ENCODE measurements at places on chromosomes 5 and 9.

DNA sequence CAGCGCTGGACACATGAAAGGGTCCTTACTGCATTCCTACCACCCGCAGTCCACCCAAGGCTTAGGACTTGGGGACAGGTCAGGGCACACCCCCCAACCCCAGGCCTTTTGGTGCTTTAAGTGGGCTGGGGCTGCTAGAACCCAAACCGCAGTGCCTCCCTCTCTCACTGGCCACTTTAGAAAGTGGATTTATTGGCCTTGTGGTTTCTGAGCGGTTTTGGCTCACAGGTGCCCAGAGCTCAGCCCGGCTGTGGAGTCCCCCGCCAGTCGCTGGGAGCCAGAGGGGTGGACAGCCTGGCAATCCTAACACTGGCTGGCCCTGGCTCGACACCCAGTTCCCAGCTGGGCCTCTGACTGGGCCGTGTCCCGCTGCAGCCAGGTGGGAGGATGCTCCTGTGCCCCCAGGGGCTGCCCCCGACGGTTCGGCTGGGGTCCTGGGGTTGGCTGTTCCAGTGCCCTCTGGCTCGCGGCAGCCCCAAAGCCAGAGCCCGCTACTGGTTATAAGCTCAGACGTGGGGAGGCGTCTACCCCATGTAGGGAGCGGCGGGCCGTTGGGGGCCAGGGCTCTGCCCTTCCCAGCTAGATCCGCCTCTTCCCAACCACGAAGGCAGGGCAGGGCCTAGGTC lies 65.2 kb upstream of the RNU6ATAC start:
- no peak for DNase-seq

DNA sequence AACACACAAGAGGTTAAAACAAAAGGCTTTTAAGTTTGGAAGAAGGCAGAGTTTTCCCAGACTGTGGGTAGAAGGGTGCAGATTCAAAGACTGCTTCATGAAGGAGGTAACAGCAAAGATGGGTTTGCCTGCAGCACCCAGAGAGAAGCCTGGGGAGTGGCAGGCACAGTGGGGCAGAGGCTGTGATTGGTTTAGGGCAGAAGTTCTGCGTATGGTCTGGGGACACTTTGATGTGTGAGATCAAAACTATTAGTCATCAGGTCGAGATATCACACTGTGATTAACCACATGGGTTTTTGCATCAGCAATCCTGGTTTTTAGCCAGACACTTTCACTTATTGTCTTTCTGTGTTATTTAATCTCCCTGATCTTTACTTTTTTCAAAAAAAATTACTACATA lies 188.8 kb upstream of the GLRA1 start:
- DNase-seq, result no peak

DNA sequence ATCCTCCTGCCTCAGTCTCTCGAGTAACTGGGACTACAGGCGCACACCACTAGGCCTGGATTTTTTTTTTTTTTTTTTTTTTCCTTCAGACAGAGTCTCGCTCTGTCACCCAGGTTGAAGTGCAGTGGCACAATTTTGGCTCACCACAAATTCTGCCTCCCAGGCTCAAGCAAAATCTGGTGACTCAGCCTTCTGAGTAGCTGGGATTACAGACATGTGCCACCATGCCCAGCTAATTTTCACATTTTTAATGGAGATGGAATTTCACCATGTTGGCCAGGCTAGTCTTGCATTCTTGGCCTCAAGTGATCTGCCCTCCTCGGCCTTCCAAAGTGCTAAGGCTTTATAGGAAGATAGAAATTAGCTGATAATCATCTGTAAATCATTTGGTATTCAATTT lies 43.9 kb downstream of the NSA2 start:
- DNase-seq, result peak; percentile 5

DNA sequence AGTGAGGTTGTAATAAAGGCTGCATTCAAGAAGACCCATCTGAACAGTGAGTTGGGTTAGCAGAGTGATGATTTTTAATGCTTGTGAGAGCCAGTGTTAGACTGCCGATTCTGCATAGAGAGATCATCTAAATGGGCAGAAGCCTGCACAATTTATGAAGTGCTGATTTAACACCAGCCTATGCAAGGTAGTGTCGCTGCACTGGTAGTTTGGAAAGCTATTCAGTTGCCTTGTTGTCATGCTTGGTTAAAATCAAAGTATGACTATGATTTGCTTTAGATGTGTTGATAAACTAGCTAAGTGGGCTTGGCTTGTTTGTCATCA lies 379 bp upstream of the LRRTM2 start:
- DNase-seq, result peak; percentile 32

- peak; percentile 24 for DNase-seq
Measured at GRCh38 chr5:68528821-68529273, 313.3 kb downstream of the PIK3R1 start.

DNA sequence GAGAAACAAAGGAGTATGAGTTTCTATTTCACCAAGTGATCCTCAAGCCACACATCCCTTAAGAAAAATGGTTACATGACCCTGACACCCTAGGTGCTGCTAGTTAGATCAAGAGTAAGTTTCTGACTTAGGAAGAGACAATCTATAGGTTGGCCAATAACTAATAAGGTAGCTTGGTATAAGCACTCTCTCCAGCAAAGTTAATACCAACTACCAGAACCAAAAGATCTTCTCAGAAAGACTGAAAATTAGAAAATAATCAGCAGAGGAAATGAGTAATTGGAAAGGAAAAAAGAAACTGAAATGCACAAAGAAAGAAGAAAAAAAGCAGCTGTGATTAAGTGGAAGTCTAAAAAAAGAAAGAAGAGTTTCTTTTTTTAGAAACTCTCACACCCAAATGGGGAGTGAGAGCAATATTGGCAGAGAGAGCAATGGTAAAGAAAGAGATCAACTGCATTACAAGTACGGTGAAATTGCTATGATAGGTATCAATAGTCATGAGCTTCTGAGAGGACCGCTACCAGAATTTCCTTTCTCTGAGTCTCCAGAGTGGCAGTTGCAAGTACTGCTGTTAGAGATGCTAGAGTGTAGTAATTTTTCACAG lies 195.5 kb downstream of the TMEM167A start:
- no peak for DNase-seq

DNA sequence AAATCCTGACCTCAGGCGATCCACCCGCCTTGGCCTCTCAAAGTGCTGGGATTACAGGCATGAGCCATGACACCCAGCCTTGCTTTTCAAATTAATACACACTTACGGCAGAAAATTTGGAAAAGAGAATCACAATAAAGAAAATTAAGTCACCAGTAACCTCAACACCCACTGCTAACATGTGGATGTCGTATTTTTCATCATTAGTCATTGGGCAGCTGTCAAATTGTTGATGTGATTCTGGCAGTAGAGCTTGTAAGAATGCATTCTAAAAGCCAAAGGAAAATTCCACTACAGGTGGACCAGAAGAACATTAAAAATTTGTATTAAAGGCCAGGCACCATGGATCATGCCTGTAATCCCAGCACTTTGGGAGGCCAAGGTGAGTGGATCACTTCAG lies 237.3 kb upstream of the TUT7 start:
- no peak for DNase-seq

DNA sequence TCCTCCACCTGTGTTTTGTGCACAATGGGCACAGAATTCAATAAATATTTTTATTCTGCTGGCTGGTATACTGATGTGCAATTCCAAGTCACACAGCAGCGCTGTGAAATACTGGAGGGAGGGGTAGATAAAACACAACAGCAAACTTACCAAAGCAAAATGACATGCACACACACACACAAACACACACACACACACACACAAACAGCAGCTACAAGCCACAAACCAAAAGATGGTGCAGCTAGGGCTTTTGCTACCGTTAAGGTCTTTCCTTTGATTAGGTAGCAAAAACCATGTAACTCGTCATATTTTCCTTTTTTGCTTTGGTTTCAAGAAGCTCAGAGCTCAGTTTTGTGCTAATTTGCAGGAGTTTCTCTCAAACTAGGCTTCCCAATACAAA lies 1.8 kb upstream of the TBCA start:
- no peak for DNase-seq

DNA sequence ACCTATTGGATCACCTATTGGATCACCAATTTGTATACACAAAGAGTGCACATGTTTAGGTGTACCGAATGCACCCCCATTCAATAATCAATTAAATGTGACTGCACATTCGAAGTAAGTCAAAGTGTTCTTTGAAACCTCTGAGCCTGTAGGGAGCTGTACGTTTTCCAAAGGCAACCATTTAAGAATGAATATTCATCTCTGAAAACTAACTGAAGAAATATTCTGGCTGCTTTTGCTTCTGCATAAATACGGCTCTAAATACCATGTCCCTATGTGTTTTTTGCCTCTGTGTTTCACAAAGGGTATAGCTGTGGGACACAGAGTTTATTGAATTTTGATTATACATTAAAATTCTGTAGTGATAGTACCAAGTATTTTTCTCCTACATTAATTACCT lies 95.4 kb downstream of the ITGA1 start:
- DNase-seq, result no peak

DNA sequence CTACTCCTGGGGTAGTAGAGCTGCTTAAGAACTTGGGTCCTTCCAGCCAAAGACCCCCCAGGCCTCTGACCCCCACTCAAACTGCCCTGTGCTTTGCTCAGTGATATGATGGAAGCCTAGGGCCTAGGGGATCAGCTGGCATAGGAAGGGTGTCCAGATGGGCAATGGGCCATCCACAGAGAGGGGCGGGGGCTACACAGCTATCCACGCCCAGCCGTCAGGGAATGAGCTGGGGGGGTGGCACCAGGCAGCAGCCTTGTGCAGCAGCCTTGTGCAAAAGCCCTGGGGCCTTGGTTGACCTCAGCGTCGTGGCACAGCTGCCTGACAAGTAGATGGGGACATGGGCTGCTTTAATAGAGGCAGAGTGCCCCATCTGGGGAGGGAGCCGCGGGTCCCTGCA lies 43.2 kb downstream of the DAB2IP start:
- DNase-seq, result no peak

- no peak for DNase-seq
Measured at GRCh38 chr5:14778792-14779070, 92.8 kb downstream of the ANKH start.

DNA sequence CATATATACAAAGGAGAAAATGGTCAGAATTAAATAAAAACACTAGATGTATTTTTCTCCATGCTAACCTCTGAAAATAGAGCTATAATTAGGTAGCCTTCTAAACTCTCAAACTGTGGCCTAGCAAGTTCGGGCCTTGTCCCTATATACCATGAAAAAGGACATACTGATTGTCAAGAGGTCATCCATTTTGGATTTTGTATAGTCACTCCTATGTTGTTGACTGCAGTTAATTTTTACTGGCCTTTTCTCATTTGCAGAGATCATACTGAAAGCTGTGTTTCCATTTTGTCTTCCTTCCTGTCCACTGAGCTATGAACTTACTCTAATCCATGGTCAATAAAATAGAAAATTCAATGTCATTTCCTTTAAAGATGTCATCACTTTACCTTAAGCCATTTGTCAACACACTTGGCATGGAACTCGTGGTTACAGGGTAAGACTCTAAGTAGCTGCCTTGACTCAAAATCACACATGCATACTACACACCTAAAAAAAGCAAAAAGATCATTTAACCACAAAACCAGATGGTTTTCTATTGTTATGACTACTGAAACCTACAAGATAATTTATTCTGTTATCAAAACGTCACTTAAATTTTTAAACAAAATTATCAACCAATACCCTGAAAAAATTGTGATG lies 58.0 kb downstream of the RNF38 start:
- DNase-seq, result no peak

Measured in GM23248 (cell line).